ENCODE measurements at places on chromosomes 7 and 10.

DNA sequence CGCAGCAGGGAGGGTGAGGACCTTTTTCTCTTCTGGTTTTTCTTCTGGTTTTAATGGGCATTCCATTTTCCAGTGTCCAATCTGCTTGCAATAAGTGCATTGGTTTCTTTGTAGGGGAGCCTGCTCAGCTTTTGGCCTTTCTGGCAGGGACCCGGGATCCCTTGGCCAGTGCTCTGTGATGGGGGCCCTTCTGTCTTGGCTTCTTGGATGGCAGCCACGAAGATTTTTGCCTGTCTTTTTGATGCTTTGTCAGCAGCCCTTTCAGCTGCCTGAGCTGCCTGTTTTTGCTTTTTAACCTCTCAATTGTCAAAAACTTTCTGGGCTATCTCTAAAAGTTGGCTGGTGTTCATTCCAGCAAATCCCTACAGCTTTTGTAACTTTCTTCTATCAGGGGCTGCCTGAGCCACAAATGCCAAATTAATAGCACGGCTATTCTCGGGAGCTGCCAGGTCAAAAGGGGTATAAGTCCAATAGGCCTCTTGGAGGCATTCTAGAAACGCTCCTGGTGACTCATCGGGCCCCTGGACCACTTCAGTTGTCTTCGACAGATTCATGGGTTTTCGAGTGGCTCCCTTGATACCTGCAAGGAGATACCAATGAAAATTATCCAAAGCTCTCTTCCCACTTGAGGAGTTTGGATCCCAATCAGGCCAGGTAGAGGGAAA lies 179.9 kb upstream of the MBL2 start:
- peak; percentile 1 for DNase-seq
- no peaks in the 10 kb centered on the region for H3K4me1 ChIP-seq
- no peak overlapping the region for H3K27ac ChIP-seq
- no peaks in the 10 kb centered on the region for H3K36me3 ChIP-seq

GRCh38 chr10:78597796-78598555 lies 470.8 kb upstream of the ZMIZ1 start:
- H3K27me3 ChIP-seq = peaks cover 17% of the 10 kb centered on the region
- H3K4me1 ChIP-seq = no peaks in the 10 kb centered on the region
- no peak overlapping the region for H3K4me3 ChIP-seq
- DNase-seq = no peak
- H3K36me3 ChIP-seq = no peaks in the 10 kb centered on the region
- H3K27ac ChIP-seq = no peak overlapping the region

GRCh38 chr7:155412416-155413253 lies 45.3 kb upstream of the EN2 start:
- no peaks in the 10 kb centered on the region for H3K4me1 ChIP-seq
- no peaks in the 10 kb centered on the region for H3K27me3 ChIP-seq
- H3K27ac ChIP-seq = no peak overlapping the region

- H3K36me3 ChIP-seq = no peaks in the 10 kb centered on the region
- no peak overlapping the region for H3K4me3 ChIP-seq
- no peaks in the 10 kb centered on the region for H3K4me1 ChIP-seq
- no peak for DNase-seq
Measured at GRCh38 chr10:130454543-130455000, 318.4 kb downstream of the GLRX3 start.

DNA sequence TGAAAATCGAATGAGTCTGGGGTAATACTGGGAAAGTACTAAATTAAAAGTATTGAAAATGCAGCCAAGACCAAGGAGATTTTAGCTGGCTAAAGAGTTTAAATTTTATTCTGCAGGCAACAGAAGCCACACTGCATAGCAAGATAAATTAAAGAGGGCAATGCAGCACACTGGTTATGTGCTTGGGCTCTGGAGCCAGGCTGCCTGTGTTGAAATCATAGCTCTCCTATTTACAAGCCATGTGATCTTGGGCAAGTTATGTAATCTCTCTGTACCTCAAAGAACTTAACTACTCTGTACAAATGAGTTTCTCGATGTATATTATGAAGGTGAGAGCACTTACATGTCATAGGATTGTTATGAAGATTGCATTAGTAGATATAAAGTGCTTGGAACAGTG lies 9.9 kb downstream of the SLC25A13 start:
- H3K27ac ChIP-seq = no peak overlapping the region
- no peaks in the 10 kb centered on the region for H3K27me3 ChIP-seq
- H3K4me1 ChIP-seq = no peaks in the 10 kb centered on the region
- DNase-seq = peak; percentile 49

- no peaks in the 10 kb centered on the region for H3K27me3 ChIP-seq
- H3K27ac ChIP-seq = no peak overlapping the region
- DNase-seq = peak; percentile 65
- peaks cover 7% of the 10 kb centered on the region for H3K36me3 ChIP-seq
- no peak overlapping the region for H3K4me3 ChIP-seq
Measured at GRCh38 chr10:99730026-99730425, 1.9 kb downstream of the COX15 start.

Measured in fibroblast of lung (primary cell).